ENCODE measurements at places on chromosomes 7 and 10.

DNA sequence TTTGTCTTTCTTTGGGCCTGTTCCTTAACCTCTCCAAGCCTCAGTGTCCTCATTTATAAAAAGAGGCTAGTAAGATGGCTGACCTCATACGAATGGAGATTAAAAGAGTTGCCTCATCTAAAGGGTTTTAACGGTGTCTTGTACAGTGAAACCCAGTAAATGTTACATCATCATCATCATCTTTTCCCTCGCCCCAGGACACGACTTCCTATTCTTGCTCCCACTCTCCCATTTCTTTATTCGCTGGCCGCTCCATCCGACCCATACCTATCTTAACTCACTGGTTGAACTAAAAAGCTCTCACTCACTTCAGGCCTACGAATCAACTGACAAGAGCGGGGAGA is 554 bp downstream of the FRA10AC1 start:
- no peak for DNase-seq

GRCh38 chr10:2852574-2853323 is 214.6 kb upstream of the PFKP start:
- no peak for DNase-seq

DNA sequence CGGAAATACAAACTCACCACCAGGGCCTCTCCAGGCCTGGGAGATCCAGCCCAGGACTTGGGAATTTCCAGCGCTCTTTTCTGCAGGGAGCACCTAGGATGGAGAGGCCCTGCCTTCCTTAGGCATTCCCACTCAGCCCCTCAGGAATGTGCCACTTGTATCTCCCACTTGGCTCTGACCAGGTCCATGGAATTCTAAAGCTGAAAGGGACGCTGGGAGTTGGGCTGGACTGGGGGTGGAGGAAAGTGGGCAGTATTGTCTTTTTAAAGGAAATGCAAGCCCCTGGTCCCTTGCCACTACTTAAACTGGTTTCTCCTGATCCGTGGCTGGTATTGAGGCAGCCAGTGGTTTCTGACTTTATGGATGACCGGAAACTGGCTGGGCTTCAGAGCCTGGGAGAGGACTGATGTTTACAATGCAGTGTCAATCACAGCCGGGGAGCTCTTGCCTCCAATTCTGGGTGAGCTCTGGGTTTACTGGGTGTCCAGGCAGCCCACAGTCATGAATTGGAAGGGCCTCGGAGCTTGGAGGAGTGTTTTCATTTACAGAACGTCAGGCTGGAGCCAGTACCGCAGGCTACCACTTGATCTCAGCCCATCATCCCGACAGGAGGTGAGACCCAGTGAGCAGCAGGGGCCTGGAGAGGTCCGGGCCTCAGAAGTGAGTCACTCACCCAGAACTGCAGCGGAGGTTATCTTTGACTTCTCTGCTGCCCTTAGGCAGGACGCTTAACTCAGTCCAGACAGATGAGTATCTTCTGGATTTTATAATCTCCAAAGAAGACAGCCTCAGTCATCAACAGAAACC is 27.3 kb downstream of the AGAP3 start:
- DNase-seq, result no peak

GRCh38 chr10:43827853-43828252 is 179.2 kb upstream of the ZNF32 start:
- DNase-seq, result no peak

DNA sequence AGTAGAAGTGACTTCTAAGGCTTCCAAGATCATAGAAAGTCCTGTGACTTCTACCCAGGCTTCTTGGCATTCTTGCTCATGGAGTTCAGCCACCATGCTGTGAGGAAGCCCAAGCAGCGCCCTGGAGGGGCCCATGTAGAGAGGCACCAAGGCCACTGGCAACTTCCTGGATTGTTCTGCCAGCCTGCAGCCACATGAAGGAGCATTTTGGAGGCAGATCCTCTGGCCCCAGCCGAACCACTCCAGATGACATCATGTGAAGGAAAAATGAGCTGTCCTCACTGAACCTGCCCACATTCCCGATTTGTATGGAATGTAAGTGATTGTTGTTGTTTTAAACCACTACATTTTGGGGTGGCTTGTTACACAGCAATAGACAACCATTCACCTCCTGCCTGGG is 51.5 kb upstream of the MNX1 start:
- DNase-seq, result no peak

DNA sequence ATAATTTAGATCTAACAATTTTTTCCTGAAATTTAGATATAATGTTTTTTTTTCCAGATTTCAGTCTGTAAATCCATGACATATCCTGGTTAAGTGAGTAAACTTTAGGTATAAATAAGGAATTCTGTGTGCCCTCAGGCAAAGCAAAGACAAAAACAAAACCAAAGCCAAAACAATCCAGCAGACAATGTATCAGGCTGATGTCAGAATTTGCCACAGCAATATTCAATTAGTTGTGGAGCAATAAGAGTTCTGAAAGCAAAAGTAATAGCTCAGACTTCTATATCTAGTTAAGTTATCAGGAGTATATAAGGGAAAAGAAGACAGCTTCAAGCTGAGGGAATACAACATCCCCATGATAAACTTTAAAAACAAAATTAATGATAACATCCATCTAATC is 82.0 kb downstream of the MKX start:
- DNase-seq, result no peak

GRCh38 chr10:120475844-120476791 is 19.1 kb downstream of the PLPP4 start:
- DNase-seq, result no peak

DNA sequence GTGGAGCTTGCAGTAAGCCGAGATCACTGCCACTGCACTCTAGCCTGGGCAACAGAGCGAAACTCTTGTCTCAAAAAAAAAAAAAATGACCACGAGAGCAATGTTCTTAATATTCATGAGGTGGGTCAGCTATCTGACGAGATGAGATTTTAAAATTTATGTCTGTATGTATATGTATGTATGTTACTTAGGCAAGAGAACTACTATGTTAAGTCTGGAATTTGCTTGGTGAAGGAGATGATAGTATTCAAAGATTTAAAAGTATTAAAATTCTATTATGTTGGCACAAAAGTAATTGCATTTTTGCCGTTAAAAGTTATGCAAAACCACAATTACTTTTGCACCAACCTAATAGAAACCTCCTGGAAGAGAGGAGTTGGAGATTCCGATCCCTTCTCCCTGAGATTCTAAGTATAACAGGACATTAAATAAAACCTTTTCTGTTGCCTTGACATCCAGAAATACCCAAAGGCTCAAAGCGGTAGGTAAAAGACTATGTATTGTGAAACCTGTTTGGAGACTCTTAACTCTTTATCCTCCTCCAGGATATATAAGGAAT is 114.3 kb upstream of the TNS3 start:
- DNase-seq, result no peak

DNA sequence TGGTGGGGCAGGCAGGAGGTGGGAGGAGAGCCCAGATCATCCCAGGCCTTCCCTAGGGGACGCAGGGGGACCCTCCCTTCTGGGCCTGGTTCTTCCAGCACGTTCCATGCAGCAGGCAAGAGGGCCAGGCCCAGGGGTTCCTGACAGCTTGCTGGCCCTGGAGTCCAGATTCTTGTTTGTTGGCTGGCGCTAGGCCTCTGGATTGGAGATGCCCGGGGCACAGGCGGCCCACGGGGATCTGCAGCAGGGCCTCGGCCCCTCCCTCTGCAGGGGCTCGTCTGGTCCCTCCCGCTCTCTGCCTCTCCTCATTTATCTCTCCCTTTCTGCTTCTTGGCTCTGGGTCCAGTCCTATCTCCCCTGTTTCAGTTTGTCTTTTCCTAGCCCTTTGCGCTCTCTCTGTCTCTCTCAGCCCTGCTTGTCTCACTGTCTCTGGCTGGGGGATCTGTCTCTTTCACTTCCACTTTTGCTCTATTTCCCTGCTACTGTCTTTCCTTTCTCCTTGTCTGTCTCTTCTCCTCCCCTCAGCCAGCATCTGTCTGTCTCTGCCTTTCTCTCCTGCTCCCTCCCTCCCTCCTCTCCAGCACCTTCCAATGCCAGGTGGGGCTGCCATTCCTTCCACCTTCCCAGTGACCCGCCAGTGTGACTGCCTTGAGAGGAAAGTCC is 1.1 kb upstream of the AQP1 start:
- no peak for DNase-seq

- no peak for DNase-seq
Measured at GRCh38 chr10:8439040-8439439, 384.6 kb downstream of the GATA3 start.

DNA sequence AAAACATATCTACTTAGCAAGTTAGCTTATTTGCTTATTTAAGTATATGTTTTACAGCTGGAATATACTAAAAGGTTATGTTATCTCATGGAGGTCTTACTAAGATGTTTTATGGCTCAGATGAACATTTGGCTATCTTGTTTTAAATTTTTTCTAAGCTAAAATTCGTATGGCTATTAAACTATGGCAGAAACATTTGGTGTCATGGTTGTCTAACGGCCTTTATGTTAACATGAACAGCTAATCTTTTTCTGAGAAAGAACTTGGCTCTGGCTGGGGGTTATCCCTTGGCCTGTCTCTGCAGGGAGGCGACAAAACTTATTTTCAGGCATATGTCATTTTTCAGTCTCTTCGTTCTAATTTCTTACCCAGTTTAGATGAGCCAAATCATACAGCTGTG is 101.5 kb upstream of the MTPN start:
- DNase-seq, result no peak

DNA sequence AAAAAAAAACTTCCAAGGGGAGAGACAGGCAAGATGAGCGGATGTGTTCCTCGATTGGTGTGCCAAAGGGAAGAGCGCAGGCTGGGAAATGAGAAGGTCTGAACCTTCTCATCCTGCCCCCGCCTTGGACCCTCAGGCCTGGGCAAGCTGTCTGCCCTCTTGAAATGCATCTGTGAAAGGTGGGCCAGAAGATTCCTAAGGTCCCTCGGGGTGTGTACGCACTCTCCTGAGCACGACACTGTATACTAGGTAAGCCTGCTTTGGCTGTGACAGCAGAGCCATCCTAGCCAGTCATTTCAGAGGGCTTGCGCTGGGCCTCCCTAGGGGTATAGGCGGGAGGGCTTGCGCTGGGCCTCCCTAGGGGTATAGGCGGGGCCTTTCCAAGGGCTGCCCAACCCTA is 26.8 kb downstream of the PODXL start:
- no peak for DNase-seq

DNA sequence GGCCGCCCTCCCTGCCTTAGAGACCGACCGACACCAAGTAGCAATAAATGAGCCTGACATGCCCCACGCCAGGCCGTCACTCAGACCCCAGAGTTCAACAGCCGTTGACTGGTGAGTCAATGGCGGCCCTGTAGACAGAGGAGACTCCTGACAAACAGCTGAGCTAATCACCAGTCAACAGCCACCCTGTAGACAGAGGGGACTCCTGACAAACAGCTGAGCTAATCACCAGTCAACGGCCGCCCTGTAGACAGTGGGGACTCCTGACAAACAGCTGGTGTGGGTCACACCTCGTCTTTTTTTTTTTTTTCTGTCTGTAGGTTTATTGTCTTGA is 16.9 kb upstream of the KNDC1 start:
- no peak for DNase-seq

DNA sequence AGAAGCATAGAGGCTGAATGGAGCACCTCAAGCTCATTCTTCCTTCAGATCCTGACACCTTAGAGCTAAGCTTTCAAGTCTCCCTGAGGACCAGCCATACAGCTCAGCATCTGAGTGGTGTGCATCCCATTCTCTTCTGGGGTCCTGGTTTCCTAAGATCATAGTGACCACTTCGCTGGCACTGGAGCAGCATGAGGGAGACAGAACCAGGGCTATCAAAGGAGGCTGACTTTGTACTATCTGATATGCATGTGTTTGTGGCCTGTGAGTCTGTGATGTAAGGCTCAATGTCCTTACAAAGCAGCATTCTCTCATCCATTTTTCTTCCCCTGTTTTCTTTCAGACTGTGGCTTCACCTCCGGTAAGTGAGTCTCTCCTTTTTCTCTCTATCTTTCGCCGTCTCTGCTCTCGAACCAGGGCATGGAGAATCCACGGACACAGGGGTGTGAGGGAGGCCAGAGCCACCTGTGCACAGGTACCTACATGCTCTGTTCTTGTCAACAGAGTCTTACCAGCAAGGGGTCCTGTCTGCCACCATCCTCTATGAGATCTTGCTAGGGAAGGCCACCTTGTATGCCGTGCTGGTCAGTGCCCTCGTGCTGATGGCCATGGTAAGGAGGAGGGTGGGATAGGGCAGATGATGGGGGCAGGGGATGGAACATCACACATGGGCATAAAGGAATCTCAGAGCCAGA is 31.0 kb downstream of the PRSS2 start:
- DNase-seq, result no peak

DNA sequence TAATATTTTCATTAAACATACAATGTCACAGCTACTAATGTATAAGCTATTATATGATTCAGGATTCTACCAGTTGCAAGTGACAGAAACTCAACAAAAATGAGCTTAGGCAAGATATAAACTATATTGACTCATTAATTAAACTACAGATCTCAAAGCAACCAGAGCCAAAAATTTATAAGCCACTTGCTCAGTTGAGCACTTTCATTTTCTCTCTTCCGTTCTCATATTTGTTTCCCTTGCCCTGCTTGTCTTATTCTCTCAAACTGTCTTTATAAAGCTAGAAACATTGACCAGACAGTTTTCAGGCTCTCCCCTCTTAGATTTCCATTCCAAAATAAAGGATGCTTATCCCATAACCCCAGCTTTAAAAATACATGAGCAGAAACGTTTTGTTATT is 60.2 kb upstream of the DGKB start:
- DNase-seq, result no peak

- no peak for DNase-seq
Measured at GRCh38 chr10:122446668-122447423, 7.6 kb upstream of the ARMS2 start.

GRCh38 chr10:1382711-1383110 is 326.5 kb downstream of the WDR37 start:
- DNase-seq, result no peak

- no peak for DNase-seq
Measured at GRCh38 chr7:151556592-151556991, 36.9 kb upstream of the RHEB start.

DNA sequence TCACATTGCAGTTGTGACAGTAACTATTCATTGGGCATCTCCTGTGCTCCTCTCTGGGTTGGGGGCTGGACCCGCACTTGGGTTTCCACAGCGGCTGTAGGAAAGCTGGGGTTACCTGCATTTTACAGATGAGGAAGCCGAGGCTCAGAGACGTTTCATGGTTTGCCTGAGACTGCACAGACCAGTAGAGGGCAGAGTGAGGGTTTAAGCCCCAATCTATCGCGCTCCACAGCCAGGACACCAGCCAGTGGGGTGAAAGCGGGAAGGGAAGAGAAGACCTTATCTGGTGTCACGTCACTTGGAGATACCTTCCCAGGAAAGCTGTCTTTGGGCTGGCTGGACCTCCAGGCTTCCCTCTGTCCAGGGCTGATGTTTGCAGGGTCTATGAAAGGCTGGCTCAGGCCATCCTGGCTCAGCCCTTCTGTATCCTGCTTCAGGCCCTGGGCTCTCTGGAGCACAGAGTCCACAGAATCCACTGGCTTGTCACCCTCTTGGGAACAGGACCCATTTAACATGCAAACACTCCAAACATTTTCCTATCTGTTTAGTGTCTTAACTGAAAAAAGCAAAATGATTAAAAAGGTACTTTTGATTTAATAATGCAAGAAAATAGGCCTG is 167.7 kb downstream of the EMX2 start:
- DNase-seq, result no peak

Measured in D721Med (cell line).